Stimulated activated CD4-positive, alpha-beta T cell treated with anti-CD3 and anti-CD28 coated beads, Interleukin-1b, Interleukin-23, amount 100 ng/mL, for 48 hours (primary cell): ENCODE measurements at places on chromosomes 11 and 22.

- no peak for DNase-seq
Observed at GRCh38 chr11:67269401-67270255, 3.4 kb downstream of the GRK2 start.

DNA sequence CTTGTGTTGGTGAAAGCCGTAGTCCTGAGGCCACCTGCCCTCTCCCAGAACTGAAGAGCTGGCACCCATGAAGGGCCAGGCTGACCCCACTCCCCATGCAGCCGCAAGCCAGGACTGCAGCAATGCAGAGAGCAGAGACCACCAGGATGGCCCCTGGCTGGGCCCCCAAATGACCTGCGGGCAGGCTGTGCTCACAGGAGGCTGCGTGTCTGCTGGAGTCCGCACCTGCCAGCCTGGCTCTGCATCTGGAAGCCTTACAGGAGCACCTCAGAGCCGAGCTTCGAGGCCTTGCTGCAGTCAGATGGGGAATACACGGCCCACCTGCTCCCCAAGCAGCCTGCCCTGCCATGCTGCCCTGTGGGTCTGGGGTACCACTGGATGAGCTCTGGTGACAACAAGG lies 1336.8 kb downstream of the TBC1D22A start:
- no peak for DNase-seq

DNA sequence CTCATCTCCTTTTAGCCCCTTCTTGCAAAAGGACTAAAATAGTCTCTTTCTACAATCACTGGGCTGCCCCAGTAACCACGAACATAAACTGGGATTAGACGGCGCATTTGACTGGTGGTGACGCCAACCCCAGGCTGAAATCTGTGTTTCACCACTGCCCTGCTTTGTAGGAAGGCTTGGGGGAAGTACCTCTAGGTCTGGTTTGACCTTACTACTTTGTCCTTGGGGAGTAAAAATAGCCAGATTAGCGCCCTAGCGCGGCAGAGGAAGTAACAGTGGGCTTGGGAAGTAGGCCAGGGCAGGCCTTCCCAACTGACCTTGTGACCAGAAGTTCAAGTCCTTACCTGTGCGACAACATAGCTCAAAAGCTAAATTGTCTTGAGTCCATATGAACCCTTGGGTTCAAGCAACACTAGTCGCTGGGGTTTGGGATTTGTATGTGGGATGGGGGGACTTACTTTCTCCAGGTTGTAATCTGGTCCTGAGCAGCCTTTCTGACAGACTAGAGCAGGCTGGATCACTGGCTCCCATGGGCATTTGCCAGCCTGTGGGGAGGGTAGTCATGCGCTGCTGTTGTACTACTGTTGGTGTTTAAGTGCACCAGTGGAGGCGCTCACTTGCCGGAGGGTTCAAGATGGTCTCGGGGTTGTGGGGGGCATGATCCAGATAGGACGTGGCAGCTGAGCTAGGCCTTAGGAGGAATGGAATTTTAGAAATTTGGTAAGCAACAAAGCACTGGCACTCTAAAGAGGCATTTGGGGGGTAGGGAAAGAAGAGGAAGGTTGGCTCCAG lies 953 bp upstream of the PACS1 start:
- peak; percentile 50 for DNase-seq

GRCh38 chr11:67523556-67524479 lies 572 bp upstream of the CABP2 start:
- DNase-seq = no peak

DNA sequence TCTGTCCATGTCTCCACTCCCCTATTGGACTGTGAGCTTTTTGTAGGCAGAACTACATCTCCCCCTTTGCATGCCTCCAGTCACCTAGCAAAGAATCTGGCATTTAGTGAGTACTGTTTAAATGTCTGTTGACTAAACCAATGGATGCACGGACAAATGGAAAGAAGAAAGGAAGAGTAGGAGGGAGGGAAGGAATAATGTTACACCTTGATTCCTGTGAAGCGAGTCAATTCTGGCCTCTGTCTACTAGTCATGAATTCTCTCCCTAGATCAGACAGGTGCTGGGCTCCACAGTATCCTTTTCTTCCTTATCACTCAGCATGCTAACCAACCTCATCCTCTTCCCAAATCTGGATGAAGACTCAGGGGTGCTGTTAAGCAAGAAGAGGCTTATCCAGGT lies 33.6 kb downstream of the GALNT18 start:
- DNase-seq = no peak

- no peak for DNase-seq
Observed at GRCh38 chr22:37545703-37546436, 14.4 kb upstream of the CDC42EP1 start.

DNA sequence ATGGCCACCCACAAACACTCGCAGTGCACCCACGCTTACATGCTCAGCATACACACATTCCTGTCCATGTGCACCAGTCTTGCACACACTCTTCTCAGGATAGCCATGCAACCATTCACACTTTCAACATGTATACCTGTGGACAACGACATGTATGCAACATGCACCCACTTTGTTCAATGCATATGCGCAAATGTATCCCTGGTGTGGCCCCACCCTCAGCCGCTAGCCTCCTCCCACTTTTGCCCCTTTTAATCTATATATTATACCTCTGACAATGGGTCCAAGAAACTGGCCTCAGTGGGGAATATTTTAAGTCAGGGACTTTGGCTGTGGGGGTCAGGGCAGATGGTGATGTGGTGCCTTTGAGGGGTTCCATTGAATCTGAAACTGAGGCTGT lies 963 bp downstream of the INSC start:
- DNase-seq = no peak

GRCh38 chr11:78657968-78658839 lies 83.5 kb upstream of the NARS2 start:
- no peak for DNase-seq

GRCh38 chr11:64072403-64072802 lies 36.7 kb downstream of the FLRT1 start:
- no peak for DNase-seq

- DNase-seq = no peak
Observed at GRCh38 chr11:71129624-71130023, 122.8 kb downstream of the SHANK2 start.

DNA sequence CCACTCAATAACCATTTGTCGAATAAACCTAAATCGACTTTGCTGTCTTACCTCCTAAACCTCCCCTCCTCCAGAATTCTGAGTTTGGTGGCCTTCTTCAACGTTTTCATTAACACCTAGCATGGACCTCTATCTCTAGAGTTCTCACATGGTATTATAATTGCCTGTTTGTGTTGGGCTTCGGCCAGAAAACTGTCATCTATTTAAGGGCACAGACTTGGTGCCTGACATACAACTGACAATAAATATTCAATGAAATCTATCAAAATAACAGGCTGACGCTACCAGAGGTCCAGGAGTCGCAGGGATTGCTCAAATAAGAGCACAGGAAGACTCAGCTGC lies 687 bp downstream of the ALKBH8 start:
- no peak for DNase-seq

DNA sequence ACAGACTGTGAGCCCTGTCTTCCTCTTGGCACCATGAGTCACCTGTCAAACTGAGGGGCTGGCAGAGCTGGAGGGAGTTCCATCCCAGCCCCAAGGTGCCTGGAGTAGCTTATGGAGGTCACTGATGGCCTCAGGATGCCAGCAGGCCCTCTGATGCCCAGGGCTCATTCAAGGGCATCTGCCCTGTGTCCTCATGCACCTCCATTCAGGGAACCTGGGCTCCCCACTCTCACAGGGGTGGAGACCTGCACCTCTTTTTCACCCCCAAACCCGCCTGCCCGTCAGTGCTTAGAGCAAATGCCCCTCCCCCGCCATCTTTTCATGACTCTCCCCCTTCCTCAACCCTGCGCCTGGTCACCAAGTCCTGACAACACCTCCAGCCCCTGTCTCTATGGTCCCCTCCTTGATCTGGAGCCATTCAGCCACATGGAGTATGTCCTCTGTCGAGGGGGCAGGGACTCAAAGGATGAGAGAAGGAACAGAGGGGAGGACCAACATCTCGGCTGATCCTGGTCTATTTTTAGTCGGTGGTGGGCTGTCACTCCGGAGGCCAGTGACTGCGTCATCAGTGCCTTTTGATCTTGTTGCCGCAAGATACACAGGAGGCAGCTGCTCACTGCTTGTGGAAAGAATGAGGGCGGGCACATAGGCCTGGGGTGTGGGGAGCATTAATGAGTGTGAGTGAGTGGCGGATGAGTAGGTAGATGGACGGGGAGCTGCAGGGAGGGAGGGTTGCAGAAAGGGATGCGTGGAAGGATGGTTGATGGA lies 72.2 kb downstream of the CDKN1C start:
- DNase-seq = peak; percentile 11

- DNase-seq = no peak
Observed at GRCh38 chr22:50061824-50062355, 3.8 kb upstream of the TTLL8 start.

DNA sequence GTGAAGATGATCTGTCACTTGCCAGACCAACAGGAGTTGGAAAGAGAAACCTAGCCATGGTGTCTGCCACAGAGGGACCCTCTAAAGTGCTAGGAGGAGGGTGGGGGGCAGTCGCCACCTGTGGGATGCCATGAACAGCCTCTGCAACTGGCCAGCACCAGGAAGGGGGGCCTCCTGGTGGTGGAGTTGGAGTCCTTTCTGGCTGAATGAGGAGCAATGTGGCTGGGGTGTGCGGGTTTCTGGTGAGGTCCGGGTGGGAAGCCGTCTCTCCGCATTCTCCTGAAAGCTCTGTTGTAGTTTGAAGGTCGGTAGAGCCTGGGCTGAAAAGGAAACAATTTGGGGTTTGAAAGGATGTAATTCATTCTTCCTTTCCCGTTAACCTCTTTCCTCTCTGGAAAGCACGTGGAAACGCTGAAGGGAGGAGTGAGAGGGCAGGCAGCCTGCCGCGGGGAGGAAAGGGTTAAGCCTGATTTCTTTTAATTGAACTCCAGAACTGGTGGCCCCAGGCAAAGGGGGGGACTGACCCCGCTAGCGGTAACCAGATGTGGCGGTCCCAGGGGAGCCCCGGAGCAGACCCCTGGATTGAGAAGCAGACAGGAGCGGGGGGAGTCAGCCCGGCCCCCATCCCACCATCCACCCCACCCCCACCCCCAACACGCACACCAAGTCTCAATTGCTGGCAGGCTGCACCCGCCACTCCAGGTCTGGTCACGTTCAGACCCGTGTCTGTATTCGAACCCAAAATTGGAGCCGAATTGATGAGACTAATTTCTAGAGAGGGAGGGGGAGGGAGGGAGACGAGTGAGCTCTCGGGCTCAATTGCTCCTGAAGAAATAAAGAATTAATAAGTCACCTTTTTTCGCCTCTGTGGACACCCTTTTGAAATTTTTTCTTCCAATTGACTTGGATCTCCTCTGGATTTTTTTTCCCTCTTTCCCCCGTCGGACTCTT lies 1.8 kb upstream of the FLI1 start:
- no peak for DNase-seq

DNA sequence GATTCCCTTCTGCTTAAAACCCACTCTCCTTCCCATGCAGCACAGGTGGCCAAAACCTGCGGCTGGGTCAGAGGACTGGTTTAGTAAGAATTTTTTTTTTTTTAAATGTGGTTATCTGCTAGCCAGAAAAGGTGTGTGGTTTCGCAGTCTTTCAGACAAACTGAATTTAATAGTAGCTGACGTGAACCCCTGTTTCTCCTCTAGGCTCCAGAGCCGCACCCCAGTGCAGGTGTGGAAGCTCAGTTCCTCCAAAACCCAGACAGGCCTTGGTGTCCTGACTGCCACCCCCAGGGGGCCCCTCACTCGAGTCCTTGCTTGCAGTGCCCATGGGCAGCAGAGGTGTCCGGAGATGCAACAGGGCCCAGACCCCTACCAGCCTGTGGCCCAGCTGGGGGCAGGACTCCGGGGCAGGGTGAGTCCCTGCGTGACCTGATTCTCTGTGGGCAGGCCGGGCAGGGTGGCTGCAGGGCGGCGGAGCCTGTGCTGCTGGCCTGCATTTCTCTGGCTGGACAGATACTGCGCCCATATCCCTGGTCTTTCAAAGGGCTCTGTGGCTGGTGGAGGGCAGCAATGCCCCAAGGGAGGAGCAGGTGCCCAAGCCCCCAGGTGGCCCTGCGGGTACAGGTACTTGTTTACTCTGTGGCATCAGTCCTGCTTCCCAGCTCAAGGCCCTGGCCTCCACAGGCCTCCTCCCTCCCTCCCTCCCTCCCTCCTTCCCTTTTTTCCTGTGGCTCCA lies 15.2 kb downstream of the KCNQ1 start:
- DNase-seq = no peak

DNA sequence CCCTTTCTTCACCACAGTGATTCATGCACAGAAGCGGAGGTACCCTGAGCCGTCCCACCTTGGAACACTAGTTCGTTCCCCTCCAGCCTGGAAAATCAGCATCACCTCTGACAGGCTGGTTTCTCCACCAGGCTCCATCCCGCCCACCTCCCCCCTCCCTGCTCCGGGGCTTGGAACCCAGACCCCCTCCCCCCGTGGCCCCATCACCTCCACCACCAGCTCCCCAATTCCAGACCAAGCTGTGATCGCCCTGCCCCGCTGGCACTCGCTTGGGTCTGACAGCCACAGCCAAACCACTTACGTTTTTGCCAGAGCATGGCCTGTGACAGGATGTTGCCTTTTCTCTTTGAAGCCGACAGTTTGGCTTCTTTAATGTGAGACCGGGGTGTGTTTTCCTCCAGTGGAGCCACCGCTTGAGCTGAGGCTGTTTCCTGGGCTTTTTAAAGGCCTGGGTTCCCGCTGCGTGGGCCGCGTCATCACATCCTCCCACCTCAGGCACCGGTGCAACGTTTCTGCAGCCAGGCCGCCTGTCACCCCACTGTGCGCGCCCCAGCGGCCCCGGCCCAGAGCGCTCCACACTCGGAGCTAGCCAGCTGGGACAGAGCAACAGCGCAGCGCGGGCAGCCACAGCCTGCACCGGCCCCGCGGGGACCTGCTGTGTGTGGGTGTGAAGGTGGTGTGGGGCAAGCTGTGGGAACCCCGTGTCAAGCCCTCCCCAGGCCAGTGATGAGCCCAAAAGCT lies at the start of gene POU2AF1:
TSS of gene POU2AF1 (minus strand) at position 415 of the 741 bp plus-strand sequence. CDS start at position 317, 98 bp downstream.
- DNase-seq = peak; percentile 84

GRCh38 chr11:55661901-55662300 lies at the start of gene OR4C6:
Gene OR4C6 (plus strand): TSS chr11:55662201. CDS start chr11:55665167, 2,966 bp downstream.
- no peak for DNase-seq

GRCh38 chr22:42816336-42816735 lies 40.7 kb downstream of the ARFGAP3 start:
- no peak for DNase-seq

DNA sequence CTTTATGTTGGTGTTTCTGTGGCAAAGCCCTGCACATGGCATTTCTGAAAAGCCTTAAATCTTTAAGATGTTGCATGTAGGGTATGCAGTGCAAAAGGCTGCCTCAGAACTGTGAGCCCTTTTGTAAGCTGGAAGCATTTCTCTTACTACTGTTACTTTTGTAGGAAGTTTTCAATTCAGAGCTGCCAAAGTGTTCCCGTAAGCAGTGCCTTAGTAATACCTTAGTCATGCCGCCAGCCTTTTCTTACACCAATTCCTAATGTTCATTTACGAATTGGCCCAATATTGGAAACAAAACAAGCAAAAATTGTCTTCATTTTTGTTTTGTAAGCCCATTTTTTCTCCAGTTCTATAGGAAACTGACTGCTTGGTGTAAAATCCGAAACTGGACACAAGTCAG lies 67.4 kb upstream of the RASSF10 start:
- DNase-seq = no peak

- no peak for DNase-seq
Observed at GRCh38 chr11:18849406-18849805, 57.8 kb upstream of the PTPN5 start.

- no peak for DNase-seq
Observed at GRCh38 chr11:45331839-45332238, 45.7 kb upstream of the SYT13 start.
